ENCODE measurements at places on chromosomes 7 and 10.

- DNase-seq, result no peak
These were observed 352.0 kb downstream of the KCNMA1 start for GRCh38 chr10:77285529-77286182.

DNA sequence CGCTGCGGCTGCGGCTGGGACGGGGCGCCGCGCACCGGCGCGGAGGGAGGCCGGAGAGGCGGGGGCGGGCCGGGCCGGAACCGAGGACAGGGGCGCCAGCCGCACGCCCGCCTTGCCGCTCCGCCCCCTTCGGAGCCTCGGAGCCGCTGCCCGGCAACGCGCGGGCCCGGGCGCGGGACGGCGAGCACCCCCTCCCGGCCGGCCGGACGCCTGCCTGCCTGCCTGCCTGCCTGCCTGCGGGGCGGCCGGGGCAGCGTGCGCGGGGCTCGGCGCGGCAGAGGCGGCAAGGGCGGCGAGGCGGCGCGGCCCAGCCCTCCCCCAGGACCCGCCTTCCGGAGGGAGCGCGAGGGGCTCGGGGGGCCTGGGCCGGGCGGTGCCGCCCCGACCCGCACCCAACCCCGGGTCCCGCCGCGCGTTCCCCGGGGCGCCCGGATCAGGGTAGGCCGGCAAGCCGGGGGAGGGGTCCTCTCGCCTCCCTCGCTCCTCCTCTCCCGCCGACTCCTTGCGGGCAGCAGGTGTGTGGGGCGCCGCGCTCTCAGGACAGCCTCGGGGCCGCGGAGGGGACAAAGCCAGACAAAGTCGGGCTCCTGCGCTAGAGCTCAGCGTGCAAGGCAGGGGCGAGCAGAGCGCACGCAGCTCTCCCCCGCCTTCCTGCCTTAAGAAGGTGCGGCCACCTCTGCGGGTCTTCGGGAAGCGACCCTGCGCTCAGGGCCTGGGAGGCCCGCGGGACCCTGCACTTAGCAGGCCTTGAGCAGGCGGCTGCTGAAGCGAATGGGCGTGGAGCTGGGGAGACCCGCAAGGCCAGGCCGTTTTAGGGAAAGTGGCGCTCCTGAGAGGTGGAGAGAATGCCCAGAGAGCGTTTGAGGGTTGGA lies at the start of gene KIAA1549:
TSS of gene KIAA1549 (minus strand) at position 58 of the 872 bp plus-strand sequence. CDS start 120 bp downstream, outside the sequence.
- DNase-seq, result peak; percentile 4

DNA sequence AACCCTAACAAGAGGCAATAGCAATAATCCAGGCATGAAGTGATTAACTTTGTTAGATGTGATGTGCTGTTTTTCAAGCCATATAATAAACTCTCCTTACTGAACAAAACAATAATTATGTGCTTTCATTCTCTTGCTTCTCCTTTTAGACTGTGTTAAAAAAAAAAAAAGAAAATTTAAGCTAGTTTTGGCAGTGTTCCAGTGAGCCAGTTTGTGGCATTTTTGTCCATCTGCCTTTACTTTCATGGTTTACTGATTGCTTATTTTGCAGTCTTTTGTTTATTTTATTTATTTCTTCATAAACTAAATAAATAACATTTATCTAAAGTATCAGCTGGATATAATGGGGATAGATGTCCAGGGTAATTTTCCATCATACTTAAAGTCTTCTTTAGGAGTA lies 625.3 kb downstream of the CNTNAP2 start:
- DNase-seq, result no peak

GRCh38 chr10:43100366-43100765 lies 23.5 kb downstream of the RET start:
- DNase-seq, result no peak

DNA sequence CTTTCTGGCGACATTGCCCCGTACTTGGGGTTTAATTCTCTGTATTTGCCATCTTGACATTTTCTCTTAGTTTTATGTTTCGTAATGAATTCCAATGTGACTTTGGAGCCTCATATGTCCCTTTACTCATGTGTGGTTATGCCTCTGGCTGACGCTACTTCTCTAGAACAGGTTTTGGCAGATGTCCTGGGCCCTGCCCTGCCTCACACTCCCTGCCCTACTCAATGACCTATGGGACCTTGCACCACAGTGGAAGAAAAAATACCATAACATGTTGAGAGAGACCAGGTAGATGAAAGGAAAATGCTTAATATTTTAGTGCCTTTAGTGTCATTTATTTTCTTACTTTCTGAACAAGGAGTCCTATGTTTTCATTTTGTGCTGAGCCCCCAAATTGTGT lies 400.5 kb downstream of the TFEC start:
- DNase-seq, result no peak

DNA sequence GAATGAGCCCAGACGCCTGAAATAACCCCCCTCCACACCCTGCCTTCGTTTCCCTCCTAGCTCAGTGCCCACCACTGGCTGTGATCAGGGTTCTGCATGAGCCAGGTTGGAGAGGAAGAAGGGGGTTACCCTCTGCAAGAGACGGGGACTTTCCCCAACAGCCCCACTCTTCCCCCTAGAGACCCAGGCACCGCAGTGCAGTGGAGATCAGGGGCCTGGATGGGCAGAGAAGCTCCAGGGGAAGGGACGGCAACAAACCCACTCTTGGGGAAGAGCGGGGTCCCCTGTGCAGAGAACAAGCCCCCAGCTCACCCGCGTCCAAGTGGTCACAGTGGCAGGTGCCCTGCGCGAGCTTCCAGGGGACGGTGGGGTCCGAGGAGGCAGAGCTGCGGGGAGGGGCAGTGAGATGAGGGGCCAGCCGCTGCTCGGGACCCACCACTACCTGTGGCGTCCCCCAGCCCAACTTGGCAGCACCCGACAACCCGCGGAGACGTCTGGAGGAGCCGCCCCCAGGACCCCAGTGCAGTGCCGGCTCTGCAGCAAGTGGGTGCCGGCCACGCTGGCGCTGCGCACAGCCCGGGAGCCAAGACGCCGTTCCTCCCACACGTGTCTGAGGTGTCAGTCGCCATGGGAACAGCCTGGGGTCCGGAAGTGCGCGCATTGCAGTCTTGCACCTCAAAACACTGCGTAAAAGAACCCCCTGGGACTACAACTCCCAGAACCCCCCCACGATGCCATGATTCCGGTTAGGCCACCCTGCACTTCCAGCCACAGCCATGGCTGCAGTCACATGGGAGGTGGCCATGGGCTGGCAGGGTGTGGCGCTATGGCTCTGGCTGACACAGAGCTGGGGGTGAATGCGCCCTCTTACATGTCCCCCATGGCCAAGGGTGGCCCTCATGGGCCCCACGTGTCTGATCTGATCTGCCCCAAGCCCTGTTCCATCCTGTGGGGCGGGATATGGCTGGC lies 45.8 kb upstream of the WIPI2 start:
- DNase-seq, result peak; percentile 1

GRCh38 chr7:51619880-51620279 lies 303.3 kb upstream of the COBL start:
- no peak for DNase-seq

GRCh38 chr10:43347997-43348396 lies 23.4 kb upstream of the FXYD4 start:
- no peak for DNase-seq

GRCh38 chr10:23643111-23643780 lies 204.4 kb downstream of the OTUD1 start:
- DNase-seq, result peak; percentile 97

DNA sequence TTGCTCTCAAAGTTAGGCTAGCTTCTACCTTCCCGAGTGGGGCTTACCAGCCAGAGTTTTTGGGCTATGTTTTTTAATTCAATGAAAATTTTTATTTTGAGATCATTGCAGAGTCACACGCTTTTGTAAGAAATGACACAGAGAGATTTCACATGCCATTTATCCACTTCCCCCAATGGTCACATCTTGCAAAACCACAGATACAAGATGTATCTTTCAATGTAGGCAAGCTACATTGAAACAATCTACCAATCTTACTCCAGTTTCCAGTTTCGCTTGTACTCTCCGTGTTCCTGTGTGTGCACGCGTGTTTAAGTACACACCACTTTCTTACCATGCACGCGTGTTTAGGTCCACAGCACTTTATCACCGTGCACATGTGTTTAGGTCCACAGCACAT lies 89.4 kb upstream of the LEP start:
- peak; percentile 63 for DNase-seq

DNA sequence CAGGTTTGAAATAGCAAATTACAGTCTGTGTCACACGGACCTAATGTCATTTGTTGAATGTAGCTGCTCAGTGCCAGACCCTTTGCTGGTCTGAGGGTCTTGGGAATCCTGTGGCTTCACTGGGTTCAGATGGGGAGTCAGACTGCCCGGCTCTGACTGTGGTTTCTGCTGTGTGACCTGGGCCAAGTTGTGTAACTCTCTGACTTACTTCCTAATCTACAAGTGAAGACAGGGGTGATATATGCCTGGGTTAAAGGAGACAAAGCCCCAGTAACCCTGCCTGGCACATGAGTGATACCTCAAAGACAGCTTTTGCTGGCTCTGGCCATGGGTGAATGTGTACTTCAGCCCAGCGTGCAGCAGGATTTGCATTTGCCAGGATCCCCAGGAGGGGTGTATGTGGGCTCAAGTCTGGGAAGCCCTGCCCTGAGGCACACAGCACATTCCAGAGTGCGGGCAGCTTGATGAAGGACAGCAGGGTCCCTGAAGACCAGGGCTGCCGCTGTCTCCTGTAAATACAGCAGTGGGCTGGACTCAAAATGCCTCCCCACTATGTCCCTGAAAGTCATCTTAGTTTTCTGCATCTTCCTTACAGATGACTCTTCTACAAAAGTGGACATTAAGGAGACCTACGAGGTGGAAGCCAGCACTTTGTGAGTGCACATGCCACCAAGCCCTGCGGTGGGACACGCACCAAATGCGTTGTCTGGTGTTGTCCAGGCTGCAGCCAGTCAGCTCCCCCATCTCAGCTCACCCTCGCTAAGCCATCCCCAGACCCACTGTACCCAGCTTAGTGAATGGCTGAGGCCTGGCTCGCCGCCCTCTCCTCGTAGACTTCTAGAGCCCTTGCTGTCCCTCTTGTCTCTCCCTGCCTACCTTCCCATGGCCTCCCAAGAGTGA lies 16.4 kb downstream of the NACAD start:
- peak; percentile 61 for DNase-seq

Measured in CD14-positive monocyte (primary cell).